ENCODE measurements at places on chromosomes 12 and 14. TPM values are rescaled to one million over a fixed set of nuclear protein-coding genes. Genes with fewer than 3 reads are reported as not detected.

The OTOGL gene
- not detected for total RNA-seq

The GNG2 gene
- total RNA-seq: 4.7 TPM

The RILPL2 gene
- total RNA-seq: 2.7 TPM

The SLC6A15 gene
- not detected for total RNA-seq

The ARMH4 gene
- total RNA-seq: 0.61 TPM

The KCNH3 gene
- 0.09 TPM for total RNA-seq

The TEX22 gene
- not detected for total RNA-seq

The CIDEB gene
- 205 TPM for total RNA-seq

The SLC8A3 gene
- 0.05 TPM for total RNA-seq

The OTUB2 gene
- total RNA-seq: 2.2 TPM

DNA sequence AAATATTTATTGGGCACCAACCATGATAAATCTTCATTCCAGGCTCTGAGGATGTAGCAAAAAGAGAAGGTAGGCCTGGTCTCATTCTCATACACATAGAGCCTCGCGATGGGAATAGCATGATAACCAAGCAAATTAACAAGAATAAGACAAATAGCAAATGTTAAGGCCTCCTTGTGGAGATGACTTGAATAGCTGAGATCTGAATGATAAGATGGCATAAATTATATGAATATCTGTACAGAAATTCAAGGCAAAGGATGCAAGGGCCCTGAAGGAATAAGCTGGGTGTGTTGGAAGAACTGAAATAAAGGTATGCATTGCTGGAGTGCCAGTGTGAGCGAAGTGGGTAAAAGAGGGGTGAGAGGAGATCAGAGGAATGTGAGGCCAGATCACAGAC is 114.8 kb downstream of the ALX1 start:
- H3K4me1 ChIP-seq: no peaks in the 10 kb centered on the region
- H3K4me3 ChIP-seq: no peak overlapping the region
- no peaks in the 10 kb centered on the region for H3K27me3 ChIP-seq
- no peak overlapping the region for H3K27ac ChIP-seq

DNA sequence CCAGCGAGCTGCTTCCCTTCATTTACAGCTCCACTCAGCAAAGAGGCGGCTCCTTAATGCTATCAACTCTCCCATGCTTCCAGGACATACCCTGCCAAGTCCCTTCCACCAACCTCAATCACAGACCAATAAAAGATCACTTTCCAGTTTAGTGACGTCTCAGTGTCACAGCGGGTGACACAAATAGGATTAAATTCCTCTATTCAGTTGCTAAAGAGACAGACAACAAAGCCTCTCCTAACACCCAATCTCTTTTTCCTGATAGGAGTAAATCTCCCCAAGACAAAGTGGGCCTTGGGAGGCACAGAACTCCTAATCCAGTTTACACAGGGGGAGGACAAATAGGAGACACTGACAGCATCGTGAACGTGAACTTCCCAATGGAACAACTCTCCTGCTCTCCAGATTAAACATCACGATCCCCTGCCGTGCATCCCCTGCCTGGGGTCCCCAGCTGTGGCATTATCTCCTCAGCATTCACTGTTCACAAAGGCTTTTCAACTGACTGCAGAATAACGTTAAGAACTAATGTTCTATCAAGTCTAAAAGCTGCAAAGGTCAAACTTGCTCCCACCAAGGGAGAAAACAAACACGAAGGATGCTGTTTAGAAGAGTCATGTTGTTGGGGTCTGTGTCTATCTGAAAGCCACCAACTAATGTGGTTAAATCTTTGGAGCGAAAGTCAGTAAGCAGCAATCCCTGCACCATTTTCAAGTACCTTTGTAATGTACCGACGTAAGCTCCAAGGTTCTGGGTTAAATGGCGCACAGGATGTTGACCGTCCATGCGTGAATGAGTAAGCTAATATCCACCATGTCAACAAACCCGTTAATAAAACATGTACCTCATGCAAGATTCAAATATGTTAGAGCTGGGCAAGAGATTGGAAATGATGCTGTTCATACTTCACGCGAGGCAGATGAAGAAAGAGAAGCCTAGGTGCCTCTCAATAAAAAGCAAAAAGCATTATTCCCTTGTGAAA is 31.5 kb downstream of the TMEM132D start:
- no peak overlapping the region for H3K27ac ChIP-seq
- H3K36me3 ChIP-seq: no peaks in the 10 kb centered on the region
- H3K4me1 ChIP-seq: no peaks in the 10 kb centered on the region
- no peak overlapping the region for H3K4me3 ChIP-seq

- no peaks in the 10 kb centered on the region for H3K36me3 ChIP-seq
- H3K27me3 ChIP-seq: no peaks in the 10 kb centered on the region
- peaks cover 24% of the 10 kb centered on the region for H3K4me1 ChIP-seq
- no peak overlapping the region for H3K4me3 ChIP-seq
- no peak overlapping the region for H3K27ac ChIP-seq
These were observed 12.3 kb downstream of the TNFAIP2 start for GRCh38 chr14:103135333-103136260.

- DNase-seq: no peak
- H3K27me3 ChIP-seq: peaks cover 35% of the 10 kb centered on the region
- no peaks in the 10 kb centered on the region for H3K36me3 ChIP-seq
These were observed 1.0 kb downstream of the KCNA1 start for GRCh38 chr12:4910502-4911315.

DNA sequence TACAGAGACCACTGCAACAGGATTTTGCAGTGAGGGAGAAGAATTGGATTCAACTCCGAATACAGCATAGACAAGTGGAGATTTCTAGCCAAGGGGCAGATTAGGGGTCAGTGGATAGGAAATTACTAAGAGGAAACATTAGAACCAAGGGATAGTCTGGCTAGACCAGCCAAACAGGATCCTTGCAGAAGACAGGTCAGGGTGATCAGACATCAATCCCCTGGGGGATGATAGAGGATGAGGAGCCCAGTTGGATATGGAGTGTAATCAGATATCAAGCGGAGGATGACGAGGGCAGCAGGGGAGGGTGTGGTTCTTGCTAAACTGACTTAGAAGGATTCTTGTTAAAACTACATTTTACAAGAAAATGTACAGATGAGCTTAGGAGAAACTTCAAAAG is 424.4 kb downstream of the DAD1 start:
- no peaks in the 10 kb centered on the region for H3K4me1 ChIP-seq
- no peaks in the 10 kb centered on the region for H3K36me3 ChIP-seq
- H3K27me3 ChIP-seq: no peaks in the 10 kb centered on the region
- DNase-seq: no peak

GRCh38 chr12:60535363-60535762 is 939.5 kb downstream of the SLC16A7 start:
- no peak for DNase-seq
- H3K4me1 ChIP-seq: no peaks in the 10 kb centered on the region
- H3K36me3 ChIP-seq: no peaks in the 10 kb centered on the region
- no peak overlapping the region for H3K4me3 ChIP-seq

- no peaks in the 10 kb centered on the region for H3K27me3 ChIP-seq
- no peaks in the 10 kb centered on the region for H3K4me1 ChIP-seq
These were observed 45.0 kb downstream of the ARMH4 start for GRCh38 chr14:58107041-58107440.

GRCh38 chr14:53501361-53502211 is 348.5 kb upstream of the DDHD1 start:
- no peak overlapping the region for H3K4me3 ChIP-seq
- no peaks in the 10 kb centered on the region for H3K4me1 ChIP-seq
- H3K27ac ChIP-seq: no peak overlapping the region
- H3K36me3 ChIP-seq: no peaks in the 10 kb centered on the region
- H3K27me3 ChIP-seq: no peaks in the 10 kb centered on the region
- DNase-seq: no peak

- no peak overlapping the region for H3K4me3 ChIP-seq
- H3K27me3 ChIP-seq: no peaks in the 10 kb centered on the region
- no peak overlapping the region for H3K27ac ChIP-seq
These were observed 171.3 kb downstream of the TMTC2 start for GRCh38 chr12:82857911-82858533.

- H3K4me3 ChIP-seq: no peak overlapping the region
- no peaks in the 10 kb centered on the region for H3K27me3 ChIP-seq
- no peaks in the 10 kb centered on the region for H3K4me1 ChIP-seq
- DNase-seq: no peak
- H3K27ac ChIP-seq: no peak overlapping the region
These were observed 56.2 kb downstream of the NELL2 start for GRCh38 chr12:44819884-44820283.

All from right lobe of liver (tissue), 6 donors.